ENCODE measurements at places on chromosomes 7 and 10. TPM values are rescaled to one million over a fixed set of nuclear protein-coding genes. Genes with fewer than 3 reads are reported as not detected.

The MMP21 gene
- not detected for total RNA-seq

The GPR158 gene
- 0.97 TPM for total RNA-seq

The OR2A1 gene
- total RNA-seq, result under 0.01 TPM

The SLC39A12 gene
- total RNA-seq, result not detected

The UCMA gene
- total RNA-seq, result not detected

The TMEM213 gene
- total RNA-seq, result not detected

GRCh38 chr7:150379441-150380379, 580 bp downstream of the ZNF775 start:
- no peak for DNase-seq

DNA sequence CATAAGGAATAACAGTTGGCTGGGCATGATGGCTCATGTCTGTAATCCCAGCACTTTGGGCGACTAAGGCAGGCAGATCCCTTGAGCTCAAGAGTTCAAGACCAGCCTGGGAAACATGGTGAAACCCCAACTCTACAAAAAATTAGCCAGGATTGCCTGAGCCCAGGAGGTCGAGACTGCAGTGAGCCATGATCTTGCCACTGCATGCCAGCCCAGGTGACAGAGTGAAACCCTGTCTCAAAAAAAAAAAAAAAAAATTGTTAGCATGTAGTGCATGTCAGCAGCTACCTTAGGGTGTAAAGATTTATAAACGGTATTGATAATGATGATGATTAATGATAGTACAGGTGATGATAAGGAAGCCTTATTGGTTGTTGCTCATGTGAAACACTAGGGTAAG, 331.2 kb upstream of the FZD1 start:
- no peak for DNase-seq

GRCh38 chr10:71394926-71395562, 1.7 kb upstream of the CDH23 start:
- no peak for DNase-seq

DNA sequence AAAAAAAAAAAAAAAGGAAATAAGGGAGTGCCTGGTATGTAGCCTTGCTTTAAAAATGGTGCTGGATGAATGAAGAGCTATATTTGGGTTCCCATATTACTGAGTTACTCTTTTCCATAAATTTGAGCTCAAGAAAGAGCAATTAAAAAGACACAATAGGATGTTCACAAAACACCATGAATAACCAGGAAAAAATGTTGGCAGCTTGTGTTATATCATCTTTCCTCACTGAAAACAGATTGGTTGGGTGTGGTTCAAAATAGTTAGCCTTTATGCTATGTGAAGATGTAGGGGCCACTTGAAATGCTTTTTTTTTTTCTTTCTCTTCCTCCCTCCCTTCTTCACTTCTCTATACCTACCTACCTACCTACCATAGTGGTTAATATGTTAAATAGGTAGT, 256.9 kb downstream of the STK31 start:
- DNase-seq, result no peak

DNA sequence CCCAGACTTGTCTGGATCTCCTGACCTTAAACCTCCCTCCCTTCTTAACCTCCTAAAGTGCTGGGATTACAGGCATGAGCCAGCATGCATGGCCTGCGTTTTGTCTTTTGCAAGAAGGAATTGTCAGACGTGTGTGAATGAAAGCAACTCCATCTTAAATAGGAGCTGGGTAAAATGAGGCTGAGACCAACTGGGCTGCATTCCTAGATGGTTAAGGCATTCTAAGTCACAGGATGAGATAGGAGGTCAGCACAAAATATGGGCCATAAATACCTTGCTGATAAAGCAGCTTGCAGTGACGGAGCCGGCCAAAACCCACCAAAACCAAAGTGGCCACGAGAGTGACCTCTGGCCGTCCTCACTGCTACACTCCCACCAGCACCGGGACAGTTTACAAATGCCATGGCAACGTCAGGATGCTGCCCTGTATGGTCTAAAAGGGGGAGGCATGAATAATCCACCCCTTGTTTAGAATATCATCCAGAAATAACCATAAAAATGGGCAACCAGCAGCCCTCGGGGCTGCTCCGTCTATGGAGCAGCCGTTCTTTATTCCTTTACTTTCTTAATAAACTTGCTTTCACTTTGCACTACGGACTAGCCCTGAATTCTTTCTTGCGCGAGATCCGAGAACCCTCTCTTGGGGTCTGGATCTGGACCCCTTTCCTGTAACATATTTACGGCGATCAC, 41.2 kb upstream of the SDK1 start:
- DNase-seq, result peak; percentile 81

DNA sequence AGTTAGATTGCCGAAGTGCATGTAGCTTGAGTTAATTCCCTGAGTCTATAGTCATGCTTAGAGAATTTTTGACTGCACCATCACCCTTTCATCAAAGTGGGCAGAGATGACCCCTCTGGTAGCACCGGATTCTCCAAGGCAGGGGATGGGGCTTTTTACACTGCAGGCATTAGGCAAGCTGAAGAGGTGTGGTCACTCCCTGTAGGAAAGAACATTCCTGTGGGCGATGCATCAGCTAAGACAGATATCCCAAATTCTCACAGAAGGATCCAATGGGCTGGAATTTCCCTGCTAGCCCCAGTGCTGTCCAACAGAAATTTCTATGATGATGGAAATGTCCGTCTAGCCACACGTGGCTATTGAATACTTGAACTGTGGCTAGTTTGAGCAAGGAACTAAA, 118.2 kb downstream of the ADAM12 start:
- DNase-seq, result peak; percentile 88

Data from fibroblast of villous mesenchyme (primary cell).